ENCODE measurements at places on chromosomes 2 and 18.

- no peak for DNase-seq
Measured at GRCh38 chr2:171979103-171979502, 20.6 kb upstream of the METAP1D start.

DNA sequence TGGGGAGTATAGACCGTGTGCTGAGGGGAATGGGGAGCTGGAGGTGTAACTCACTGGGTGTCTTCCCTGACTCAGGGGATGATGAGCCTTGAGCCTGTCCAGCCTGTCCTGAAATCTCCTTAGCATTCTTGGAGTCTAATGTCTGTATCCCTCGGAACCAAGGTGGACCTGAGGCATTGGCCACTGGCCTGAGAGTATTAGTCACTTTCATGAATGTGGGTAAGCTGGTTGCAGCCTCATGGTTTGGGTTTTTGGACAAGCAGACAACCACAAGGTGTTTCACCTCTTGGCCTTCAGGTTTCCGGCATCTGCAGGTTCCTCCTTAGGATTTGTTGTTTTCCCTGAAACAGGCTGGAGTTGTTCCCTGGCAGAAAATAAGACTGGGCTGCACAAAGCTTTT is 63.2 kb downstream of the PRKCE start:
- DNase-seq, result no peak

DNA sequence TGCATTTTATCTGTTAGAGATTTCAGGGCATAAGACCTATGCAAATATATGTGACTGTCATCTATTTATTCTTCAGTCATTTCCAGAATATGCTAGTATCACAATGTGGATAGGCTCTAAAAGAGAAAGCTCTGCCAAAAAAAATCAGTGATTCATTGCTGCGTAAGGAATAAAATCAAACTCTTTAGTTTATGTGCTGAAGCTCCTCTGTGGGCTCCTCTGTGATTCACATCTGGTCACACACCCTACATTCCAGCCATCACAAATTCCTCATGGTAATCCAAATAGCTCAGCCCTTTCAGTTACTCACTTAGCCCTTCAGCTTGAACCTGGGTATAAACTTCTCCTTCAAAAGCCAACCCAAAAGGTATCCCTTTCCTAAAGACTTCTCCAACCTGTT is 21.4 kb downstream of the DLGAP1 start:
- DNase-seq, result no peak

DNA sequence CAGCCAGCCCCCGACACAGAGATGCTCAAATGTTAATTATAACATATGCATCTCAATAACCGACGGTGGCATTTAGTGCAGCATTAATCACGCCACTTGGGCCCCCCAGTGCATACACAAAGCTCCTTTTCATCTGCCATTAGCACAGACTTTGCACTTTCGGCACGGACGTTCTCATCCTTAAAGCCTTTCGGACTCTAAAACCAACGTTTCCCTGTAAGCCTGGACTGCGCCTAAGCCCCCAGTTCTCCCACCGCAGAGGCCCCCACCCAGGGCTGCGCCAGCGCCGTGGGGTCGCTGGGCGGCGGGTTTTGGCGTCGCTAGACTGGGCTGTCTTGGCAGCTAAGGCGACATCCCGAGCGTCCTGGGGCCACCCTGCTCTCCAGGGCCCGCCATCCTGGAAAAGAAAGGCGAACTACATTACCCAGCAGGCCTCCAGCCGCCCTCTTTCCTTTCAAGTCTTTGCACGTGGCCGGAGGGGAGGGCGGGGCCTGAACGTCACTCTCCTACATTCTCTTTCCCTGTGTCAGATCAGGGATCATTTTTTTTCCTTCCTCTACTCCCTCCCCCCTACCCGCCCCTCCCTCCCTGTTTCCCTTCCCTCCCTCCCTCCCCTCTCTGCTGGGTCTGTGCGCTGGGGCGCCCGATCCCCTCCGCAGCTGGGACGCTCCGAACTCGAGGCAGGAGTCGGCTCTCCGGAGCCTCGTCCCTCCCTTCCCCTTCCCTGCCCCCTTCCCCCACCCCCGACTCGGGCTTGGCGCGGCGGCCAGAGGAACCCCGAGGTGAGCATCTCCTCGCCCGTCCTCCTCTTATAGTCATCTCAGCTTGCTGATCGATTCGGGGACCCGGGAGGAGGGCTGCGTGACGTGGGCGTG is at the start of gene CTIF:
TSS of gene CTIF (plus strand) at position 501 of the 875 bp plus-strand sequence. CDS start 80,535 bp downstream, outside the sequence.
- DNase-seq, result peak; percentile 74

GRCh38 chr2:100722125-100722524 is 97.8 kb upstream of the NPAS2 start:
- no peak for DNase-seq

GRCh38 chr2:160245614-160246155 is 45.6 kb upstream of the ITGB6 start:
- DNase-seq, result no peak

- DNase-seq, result no peak
Measured at GRCh38 chr2:235705296-235705695, 211.5 kb downstream of the AGAP1 start.

GRCh38 chr2:172842511-172843265 is 107.0 kb downstream of the RAPGEF4 start:
- no peak for DNase-seq

DNA sequence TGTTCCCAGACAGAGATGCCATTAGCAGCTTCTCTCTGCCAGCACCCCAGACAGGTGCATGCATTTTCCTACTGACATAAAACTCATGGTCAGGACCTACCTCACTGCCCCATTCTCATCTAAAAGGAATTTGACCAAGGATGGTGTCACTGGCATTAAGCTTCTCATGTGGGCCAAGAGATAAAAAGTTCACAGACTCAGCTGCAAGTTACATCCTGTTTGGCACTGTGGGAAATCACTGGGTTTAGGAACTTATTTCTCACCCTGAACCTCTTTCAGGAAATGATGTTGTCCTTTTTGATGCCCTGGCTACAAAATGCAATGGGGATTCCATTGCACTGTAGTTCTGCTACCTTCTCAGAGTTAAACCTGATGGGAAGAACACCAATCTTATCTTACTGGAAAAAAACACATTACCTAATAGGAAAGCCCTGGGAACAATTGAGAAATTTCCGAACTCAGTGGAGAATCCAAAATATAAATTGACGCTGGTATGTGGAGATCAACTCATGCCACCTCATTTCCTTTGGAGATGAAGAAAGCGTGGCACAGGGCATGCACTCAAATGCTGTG is 252.1 kb upstream of the COPS8 start:
- DNase-seq, result no peak

DNA sequence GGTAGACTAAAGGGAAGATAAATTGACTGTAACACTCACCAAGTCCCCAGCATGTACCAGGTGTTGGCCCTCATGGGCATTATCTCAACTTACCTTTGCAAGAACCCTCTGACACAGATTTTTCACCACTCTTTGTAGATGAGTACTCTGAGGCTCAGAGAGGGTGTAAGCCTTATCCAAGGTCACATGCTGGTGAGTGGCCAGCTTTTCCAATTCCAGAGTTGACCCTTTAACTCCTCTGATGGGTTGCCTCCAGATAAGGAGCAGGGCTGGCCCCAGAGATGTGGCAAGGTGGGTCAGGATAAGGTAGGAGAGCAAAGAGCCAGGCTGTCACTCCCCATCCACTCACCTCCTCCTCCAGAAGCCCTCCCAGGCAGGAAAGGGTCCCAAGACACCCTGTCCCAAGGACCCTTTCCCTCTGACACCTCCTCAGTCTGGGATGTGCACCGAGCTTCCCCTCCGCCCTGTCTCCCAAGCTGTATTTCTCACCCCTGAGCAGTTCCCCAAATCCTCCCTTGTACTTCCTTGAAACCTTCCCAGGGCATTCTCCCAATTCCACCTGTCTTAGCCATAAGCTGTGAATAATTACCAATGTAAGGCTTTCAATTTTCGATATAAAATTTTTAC is 165.9 kb downstream of the ZFP36L2 start:
- no peak for DNase-seq

DNA sequence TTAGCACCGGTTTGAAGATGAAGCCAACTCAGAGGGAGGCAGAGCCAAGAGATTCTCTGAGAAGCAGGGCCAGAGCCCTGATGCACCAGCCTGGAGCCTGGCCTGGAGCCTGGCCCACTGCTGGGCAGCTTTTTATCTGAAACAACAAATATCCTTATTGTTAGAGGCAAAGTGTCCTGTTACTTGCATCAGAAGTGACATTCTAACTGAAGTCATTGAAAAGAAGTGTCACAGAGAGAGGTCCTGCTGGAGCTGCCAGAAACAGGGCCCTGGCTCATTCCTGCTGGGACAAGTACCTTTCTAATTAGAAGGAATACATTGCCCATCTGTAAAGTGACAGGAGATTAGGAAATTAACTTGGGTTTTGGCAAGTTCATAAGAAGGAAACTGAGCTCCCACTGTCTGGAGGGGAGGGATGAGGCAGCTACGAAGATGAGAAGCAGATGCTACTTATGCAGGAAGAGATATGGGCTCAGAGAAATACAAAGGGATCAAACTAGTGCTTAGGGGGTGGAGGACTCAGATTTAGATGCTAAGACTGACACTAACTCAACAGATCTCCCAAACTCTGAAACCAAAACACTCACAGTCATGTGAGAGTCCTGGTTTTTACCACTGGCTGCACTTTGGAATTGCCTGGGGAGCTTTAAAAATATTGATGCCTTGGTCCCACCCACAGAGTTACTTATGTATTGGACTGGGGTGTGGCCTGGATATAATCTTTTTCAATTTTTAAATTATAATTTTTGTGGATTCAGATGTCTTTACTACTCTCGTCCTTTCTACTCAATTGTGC is 11.0 kb upstream of the HK2 start:
- DNase-seq, result no peak

- DNase-seq, result peak; percentile 9
Measured at GRCh38 chr2:205198140-205198525, 484.2 kb upstream of the NRP2 start.

DNA sequence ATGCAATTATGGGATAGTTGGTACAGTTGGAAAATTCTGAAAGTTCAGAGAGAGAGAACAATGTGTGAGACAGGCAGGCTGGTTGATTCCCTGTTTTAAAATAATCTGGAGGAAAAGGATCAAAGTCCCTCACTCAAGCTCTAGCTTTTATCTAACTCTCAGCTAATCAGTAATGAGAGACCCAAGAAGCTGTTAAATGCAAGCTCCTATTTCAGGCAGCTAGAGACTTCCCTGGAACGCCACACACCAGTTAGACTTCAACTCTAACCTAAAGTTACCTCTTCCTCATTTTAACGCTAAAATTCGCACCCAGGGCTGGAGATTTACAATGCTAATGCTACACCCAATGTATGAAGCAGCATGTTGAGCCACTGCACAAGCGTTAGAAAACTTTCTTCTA is 243.1 kb downstream of the EN1 start:
- no peak for DNase-seq

- no peak for DNase-seq
Measured at GRCh38 chr18:77250926-77251729, 1.5 kb downstream of the GALR1 start.

- DNase-seq, result no peak
Measured at GRCh38 chr2:144151851-144152250, 368.1 kb downstream of the ZEB2 start.

GRCh38 chr2:118146315-118147283 is 58.3 kb downstream of the INSIG2 start:
- no peak for DNase-seq

DNA sequence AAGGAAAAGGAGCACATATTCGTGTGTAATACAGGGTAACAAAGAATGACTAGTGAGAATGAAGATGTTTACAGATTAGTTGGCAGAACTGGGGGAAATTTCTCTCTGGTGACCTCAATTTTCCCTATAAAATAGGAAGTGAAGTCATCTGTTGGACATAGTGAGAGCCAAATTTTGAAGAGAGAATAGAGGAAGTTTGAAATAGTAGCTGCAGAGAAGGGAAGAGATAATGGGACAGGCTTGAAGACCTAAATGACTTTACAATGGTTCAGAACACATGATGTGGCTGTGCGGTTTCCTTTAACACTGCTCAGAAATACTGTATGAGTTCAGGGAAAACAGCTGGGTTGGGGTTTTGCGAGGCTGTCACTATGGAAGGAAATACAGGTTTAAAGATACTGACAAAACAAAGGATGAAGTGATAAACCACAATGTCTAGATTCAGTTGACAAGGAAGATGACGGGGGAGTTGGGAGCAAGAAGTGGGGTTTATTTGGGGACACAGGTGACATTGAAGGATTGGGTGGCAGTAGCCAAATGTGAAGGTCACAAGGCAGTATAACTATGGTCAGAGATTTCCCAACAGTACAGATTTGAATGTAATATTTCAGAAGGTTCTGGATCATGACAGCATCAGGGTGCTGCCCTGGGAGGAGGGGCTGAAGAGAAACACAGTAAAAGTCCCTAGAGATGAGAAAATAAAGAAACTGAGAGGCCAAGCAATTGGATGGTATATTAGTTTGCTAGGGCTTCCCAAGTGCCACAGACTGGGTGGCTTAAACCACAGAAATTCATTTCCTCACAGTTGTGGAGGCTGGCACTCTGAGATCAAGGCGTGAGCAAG is 82.6 kb upstream of the TANK start:
- no peak for DNase-seq

GRCh38 chr2:204268971-204269370 is 276.3 kb upstream of the PARD3B start:
- no peak for DNase-seq
